ENCODE measurements at places on chromosomes 13 and 19. TPM values are rescaled to one million over a fixed set of nuclear protein-coding genes. Genes with fewer than 3 reads are reported as not detected.

Gene ZNF442
- total RNA-seq: 2.1 TPM

DNA sequence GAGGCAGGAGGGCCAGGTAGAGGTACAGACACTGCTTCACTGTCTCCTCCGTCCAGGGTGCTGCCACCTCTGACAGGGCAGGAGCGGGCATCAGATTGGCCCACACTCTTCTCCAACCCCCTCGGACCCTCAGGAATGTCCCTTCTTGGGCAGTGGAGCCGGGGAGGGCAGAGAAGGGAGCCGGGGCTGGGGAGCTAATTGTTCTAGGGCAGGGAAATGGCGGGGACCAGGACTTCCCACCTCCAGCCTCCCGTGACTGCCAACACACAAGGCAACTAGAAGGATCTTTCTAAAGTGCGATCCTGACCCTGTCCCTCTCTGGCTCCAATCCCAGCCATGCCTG, 10.1 kb upstream of the RSPH6A start:
- DNase-seq: no peak

- DNase-seq: no peak
Observed at GRCh38 chr19:10986301-10987127, 25.7 kb downstream of the SMARCA4 start.

DNA sequence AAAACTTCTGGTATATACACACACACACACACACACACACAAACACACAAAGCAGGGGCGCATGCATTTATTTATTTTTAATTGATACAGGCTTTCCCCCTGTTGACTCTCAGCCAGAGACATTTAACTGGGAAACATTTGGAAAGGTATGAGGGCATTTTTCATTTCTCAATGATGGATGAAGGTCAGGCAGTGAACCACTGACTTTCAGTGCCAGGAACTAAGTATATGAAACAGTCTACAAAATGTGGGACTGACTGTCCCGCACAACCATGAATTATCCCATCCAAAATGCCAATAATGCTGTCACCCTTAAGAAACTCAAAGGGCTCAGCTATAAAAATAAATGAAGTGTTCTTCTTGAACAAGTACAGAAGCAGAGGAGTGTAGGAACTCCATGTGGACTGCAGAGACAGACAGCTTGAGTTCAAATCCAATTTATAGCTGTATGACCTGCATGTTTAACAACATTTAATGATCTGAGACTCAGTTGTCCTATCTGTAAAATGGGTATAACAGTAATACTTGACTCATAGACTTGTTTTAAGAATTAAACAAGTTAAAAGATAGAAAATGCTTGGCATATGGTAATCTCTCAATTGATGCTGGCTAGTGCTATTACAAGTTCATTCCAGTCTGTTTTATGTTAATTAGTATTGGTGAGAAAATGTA, 25.0 kb upstream of the INTS6 start:
- DNase-seq: no peak

GRCh38 chr19:39186391-39186790, 10.4 kb upstream of the NCCRP1 start:
- DNase-seq: no peak

Data from RPMI7951 (cell line).